ENCODE measurements at places on chromosomes 6 and 20.

GRCh38 chr6:157660414-157660813 is 162.6 kb upstream of the SNX9 start:
- DNase-seq, result no peak

DNA sequence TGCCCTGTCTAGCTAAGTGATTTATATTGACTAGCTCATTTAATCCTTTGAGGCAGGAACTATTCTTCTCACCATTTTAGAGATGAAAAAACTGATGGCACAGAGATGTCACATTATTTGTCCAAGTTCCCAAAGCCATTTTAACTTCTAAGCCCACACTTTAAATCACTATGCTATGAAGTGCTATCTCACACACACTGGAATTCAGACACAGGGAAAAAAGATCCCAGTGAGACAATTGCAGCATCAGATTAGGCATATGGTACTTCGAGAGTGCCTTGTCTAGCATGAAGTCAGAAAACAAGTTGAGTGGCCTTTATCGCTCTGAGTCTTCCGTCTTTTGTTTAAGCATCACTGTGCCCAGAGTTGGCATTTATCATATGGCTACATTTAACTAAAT is 54.1 kb upstream of the PDE7B start:
- DNase-seq, result no peak

- no peak for DNase-seq
These were observed 10.0 kb upstream of the POU3F2 start for GRCh38 chr6:98824162-98824901.

GRCh38 chr6:97059473-97059872 is 134.9 kb downstream of the KLHL32 start:
- peak; percentile 51 for DNase-seq

GRCh38 chr20:64131406-64131805 is 24.0 kb upstream of the NPBWR2 start:
- no peak for DNase-seq
